ENCODE measurements at places on chromosomes 7 and 10.

DNA sequence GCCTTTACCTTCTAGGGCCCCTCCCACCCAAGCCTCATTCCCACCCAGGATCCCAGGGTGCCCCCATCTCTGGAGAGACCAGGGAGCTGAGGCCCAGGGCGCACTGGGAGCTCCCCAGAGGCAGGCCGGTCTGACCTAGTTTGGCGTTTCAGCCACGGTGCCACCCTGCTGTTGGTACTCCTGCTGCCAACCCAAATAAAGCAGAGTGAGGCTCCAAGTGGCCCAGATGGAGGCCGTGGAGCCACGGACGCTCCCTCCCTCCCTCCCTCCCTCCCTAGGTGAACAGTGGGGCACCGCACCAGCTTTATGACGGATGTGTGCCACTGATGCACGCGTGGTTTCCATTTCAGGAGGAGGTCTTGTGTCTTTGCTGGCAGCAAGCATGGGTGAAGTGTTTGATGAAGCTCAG lies 1.8 kb downstream of the INPP5A start:
- DNase-seq: no peak

DNA sequence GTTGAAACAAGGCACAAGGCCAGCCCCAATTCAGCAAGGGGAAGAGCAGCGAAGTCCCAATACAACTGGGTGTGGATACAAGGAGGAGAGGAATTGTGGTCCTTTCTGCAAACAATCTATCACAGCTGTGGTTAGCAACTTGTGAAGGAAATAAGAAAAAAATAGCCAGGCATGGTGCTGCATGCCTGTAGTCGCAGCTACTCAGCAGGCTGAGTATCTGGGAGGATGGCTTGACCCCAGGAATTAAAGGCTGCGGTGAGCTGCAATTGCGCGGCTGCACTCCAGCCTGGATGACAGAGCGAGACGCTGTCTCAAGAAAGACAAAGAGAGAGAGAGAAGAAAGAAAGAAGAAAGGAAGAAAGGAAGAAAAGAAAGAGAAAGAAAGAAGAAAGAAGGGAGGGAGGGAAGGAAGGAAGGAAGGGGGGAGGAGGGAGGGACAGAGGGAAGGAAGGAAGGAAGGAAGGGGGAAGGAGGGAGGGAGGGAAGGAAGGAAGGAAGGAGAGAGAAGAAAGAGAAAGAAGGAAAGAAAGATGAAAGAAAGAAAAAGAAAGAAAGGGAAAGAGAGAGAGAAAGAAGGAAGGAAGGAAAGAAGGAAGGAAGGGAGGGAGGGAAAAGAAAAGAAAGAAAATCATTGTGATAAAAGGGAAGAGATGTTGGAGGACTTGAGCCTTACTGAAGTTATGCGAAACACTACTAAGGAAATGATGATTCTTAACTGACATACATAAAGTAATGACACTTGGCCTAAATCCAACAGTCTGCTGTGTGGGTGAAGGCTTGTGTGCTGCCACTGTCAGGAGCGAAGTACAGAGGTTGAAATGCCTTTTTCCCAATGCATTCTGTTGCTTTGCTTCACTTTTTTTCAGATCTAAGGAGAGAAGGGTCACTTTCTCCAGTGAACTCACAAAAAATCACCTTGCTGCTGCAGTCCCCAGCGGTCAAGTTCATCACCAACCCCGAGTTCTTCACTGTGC lies 117.0 kb upstream of the STK17A start:
- DNase-seq: no peak

GRCh38 chr10:62511238-62511637 lies 137.1 kb downstream of the ZNF365 start:
- DNase-seq: no peak

DNA sequence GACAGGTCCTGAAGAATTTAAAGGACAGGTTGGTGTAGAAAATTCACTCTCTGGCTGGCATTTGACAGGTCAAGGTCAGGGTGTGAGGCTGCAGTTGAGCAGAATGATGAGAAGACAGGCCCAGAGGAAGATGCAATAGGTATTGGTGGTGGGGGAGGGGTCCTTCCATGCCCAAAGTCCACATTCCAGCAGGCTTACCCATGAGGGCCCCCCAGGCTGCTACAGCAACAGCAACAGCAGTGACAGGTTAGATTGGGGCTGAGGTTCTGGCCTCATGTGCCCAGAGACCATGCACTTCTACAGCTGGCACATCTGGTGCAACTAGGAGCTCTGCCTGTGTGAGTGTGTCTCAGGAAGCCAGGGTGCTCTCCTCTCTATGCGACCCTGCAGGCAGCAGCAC lies 223.5 kb upstream of the GHITM start:
- DNase-seq: peak; percentile 29

DNA sequence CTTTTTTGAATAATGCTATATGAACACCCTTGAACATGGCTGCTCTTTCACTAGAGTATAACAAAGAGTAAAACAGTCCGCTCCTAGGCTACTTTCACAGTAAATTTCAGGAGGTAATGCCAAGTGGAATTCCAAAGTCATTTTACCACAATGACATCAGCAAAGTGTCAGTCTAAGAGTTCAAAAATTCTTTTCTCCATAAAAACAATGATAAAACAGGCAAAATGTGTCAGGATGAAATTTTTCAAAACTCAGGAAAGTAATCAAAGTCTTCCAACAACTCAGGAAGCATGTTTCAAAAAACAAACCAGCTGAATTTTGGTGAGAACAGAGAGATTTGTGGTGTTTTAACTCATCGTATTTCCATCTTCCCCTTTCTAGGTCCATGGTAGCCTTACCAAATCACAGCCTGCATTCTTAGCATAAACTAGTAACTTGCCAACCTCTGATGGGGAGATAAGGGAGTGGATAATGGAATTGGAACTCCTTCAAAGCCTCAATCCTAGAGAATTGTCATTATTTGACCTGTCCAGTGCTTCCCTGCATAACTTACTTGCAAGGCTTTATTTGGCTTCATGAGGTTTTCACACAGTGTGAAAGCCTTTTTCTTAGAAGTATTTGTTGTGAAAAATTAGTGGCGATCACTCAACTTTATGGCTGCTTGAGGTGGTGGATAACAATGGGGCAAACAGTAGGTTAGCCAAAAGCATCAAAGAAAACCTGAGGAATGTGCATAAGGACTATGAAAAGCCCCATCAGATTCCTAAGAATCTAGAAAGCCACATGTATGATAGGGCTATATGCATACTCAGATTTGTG lies 302.7 kb downstream of the HDAC9 start:
- DNase-seq: no peak

DNA sequence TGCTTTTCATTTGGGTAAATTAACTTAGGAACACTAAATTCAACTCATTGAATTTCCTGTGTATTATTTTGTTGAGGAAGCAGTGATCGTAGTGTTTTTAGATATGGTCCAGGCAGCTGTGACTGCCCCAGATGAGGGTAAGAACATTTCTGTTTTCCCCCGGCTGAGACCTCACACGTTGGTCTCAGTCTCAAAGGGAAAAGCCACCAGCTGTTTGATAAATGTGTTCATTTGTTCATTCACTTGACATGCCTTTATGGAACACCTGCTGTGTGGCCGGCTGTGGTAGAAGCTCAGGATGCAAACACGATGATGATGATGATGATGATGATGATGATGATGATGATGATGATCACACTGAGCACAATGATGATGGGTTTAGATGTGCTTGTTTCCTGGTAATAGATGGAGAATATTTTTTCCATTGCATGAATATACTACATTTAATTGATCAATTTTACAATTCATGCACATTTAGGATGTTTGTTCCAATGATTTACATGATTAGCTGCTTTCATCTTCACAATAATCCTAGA lies 125.6 kb upstream of the ZNF32 start:
- no peak for DNase-seq

DNA sequence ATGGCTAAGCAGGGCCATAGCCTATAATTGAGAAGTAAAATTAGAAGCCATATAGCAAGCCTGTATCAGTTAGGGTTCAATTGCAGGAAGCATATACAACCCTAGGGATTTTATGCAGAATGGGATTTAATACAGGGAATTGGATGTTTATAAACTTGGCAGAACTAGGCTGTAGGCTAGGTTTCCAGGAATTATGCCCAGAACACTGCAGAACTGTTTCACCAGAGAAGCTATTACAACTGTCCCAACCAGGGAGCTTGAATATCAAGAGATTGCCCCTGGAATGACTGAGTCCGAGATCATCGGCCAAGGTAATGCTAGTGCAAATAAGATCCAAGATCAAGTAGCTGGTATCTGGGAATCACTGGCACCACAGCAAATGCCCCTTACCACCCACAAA lies 64.0 kb downstream of the PRR15 start:
- DNase-seq: no peak

- no peak for DNase-seq
Measured at GRCh38 chr7:157485361-157485831, 148.6 kb downstream of the DNAJB6 start.

DNA sequence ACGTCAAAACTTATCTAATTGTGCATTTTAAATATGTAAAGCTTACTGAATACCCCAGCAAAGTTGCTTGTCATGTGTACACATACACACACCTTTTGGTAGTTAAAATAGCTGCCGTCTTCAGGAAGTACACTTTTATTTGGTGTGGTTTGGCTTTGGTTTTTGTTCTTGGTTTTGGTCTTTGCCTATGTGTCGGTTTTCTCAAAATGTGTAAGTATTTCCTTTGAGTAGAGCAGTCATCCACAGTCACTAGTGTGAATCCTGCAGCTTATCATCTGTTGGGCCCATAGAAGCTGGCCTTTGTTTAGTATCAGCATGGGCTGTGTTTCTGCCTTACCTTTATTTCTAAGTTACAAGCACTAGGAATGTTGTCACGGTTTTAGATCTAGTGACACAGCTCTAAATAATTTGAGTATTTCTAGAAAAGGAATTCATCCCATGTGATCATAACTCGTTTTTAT lies 35.3 kb downstream of the NET1 start:
- no peak for DNase-seq

DNA sequence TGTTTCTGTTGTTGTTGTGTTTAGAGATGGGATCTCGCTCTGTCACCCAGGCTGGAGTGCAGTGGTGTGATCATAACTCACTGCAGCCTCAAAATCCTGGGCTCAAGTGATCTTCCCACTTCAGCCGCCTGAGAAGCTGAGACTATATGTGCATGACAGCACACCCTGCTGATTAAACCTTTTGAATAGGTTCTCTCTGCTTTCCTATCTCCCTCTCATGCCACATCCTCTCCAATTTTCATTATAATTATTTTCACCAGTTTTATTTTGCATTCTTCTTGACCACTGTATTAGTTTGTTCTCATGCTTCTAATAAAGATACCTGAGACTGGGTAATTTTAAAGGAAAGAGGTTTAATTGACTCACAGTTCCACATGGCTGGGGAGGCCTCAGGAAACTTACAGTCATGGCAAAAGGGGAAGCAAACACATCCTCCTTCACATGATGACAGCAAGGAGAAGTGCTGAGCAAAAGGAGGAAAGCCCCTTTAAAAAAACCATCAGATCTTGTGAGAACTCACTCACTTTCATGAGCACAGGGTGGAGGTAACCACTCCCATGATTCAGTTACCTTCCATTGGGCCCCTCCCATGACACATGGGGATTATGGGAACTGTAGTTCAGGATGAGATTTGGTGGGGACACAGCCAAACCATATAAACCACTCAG lies 12.9 kb downstream of the AGK start:
- DNase-seq: no peak

DNA sequence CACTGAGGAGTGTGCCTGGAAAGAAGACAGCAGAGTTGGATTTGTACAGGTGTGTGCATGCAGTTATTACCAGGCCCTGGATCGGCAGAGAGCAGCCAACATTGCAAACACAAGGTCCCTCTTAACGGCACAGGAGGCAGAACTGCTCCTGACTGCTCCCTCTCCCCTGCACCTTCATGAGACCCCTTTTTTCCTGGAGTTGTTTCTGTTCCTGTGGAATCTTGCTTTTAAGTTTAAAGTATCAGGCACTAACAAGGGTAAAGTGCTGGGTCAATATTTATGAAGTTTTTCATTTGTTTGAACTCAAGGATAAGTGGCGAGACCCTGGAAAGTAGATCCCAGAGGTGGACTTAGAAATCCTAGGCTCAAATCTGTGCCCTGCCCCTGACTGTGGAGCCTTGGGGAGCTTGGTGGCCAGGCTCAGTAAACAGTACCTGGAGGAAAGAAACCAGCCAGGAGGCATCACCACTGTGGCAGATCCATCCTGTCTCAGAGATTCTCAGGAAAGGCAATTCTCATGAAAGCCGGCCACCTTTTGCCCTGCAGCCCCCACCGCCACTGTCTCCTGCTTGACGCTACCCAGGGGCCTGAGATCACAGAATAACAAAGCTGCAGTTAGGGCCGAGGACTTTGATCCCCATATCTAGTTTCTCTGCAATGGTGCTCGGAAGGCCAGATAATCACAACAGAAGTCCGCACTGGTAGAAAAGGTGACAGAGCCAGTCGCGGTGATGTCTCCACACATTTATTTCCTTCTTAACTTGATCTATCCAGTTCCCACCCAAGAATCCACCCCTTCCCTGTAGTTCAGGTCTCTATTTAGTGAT lies 36.7 kb downstream of the DDC start:
- peak; percentile 77 for DNase-seq

GRCh38 chr7:117862378-117862777 lies 10.9 kb downstream of the CTTNBP2 start:
- DNase-seq: peak; percentile 21

- DNase-seq: no peak
Measured at GRCh38 chr10:36736311-36736710, 389.1 kb upstream of the ANKRD30A start.

DNA sequence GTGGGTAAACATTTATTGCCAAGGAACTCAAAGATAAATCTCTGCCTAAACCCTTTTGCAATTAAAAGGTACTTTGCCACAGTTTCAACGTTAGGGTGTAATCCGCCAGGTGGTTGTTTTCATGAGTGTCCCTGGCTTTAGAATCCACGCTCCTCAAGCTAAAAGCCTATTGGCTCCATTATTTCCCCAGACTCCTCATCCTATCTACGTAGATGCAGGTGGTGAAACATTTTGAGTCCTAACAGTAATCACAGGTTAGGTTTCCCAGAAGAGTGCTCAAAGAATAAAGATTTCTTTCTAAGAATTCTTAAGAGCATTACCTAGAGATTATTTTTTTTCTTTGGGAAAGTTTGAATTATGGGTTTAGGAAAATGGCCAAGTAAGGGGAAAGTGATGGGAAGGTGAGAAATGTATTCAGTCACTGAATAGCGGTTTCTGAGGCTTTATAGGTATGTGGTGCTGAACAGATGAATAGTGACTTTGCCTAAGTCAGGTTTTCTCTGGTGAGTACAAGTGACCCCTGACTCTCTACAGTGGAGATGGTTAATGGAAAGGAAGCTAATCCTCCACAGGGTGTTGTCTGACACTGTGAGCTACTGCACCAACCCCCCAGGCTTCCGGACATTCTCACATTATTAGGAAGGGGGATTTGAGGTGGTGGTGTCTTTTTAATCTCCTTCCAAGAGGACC lies 60.2 kb downstream of the NRP1 start:
- no peak for DNase-seq

GRCh38 chr7:118870187-118870586 lies 645.7 kb downstream of the ANKRD7 start:
- peak; percentile 25 for DNase-seq

- no peak for DNase-seq
Measured at GRCh38 chr7:29995652-29996051, 6.1 kb upstream of the SCRN1 start.

DNA sequence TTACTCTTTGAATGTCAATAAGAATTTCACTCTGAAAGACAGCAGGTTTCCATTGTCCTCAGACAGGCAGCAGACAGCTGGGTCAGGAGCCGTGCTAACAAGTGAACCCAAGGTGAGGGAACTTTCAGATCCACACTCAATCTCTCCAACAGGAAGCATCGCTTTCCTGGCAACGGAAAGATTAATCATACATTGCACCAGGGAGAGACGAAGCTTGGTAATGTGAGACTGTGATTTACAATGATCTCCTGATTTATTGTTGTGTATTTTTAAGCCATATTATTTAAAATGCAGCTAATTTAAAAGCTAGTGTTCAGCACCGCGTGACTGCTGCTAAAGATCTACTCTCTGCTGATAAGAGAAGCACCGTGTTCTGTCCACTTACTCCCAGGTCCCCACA lies 17.5 kb upstream of the NOM1 start:
- DNase-seq: no peak
